Stimulated activated CD4-positive, alpha-beta T cell treated with anti-CD3 and anti-CD28 coated beads, TNF-alpha, amount 100 ng/mL, for 4 hours (primary cell): ENCODE measurements at places on chromosomes 11 and 22.
A peak's percentile ranks its signal among the peaks of the same experiment; 100 is the strongest.

GRCh38 chr22:47355388-47355725 is 592.9 kb downstream of the TBC1D22A start:
- no peak for DNase-seq

DNA sequence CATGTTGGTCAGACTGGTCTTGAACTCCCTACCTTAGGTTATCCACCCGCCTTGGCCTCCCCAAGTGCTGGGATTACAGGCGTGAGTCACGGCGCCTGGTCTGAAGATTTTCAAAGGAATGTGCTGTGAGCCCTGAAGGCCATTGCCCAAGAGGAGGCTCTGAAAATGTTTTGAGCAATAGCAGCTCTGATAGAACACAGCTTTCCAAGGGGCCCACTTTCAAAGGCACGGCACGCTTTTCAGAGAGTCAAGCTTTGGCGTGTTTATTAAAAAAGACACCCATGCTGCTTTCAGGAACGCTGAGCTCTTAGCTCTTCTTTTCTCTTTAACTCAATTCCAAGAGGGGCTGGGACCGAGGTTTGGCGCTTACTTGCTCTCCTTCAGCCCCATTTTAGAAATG is 73.8 kb upstream of the CDON start:
- no peak for DNase-seq

- DNase-seq, result no peak
Measured at GRCh38 chr22:26883393-26883792, 226.0 kb downstream of the MIAT start.

DNA sequence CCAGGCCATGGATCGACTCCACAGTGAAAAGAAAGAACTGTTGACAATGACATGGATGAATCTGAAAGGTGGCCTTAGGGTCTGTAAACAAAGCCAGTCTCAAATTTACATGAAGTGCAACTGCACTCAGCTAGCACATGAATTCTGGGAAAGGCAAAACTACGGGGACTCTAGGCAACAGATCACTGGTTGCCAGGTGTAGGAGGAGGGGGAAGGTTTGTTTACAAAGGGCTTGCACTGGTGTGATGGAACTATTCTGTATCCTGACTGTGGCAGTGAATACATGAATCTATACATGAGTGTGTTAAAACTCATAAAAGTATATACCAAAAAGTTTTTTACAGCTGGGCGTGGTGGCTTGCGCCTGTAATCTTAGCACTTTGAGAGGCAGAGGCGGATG is 27.3 kb downstream of the ALX4 start:
- DNase-seq, result no peak

- DNase-seq, result no peak
Measured at GRCh38 chr11:16935518-16936302, 78.5 kb downstream of the PLEKHA7 start.

GRCh38 chr22:45208993-45209838 is 31.5 kb downstream of the KIAA0930 start:
- DNase-seq, result peak; percentile 9

- peak; percentile 50 for DNase-seq
Measured at GRCh38 chr22:22721681-22722354, 77.4 kb downstream of the GGTLC2 start.

DNA sequence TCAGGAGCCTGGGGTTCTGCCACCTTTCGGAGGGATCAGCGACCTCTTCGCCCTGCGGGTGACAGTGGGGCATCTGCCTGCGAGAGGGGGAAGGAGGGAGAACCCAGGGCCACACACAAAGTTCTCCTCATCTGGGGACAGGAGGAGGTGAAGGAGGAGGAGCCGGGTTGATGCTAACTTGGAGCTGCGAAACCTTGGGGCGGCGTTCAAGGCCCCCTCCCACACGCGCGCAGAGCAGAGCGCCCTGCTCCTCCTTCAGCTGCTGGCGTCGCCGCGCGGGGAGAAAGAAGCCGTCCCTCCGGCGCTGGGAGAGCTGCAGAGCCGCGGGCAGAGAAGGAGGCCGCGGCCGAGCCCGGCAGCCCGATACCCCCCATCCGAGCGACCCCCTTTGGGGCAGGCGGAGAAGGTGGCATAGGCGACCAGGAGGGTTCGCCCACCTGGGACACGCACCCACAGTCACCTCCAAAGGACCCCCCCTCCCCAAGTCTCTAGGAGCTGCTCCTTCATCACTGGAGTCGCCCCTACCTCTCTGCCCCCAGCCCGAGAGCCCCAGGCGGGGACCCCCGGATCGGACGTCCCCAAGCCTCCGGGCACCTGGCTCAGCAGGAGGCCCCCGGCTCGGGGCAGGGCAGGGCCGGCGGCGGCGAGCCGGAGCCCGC is at the start of gene RASD2:
Gene RASD2, plus strand, starts transcription at position 237 of the 659 bp plus-strand sequence. CDS start 5,979 bp downstream, outside the sequence.
- DNase-seq, result no peak

DNA sequence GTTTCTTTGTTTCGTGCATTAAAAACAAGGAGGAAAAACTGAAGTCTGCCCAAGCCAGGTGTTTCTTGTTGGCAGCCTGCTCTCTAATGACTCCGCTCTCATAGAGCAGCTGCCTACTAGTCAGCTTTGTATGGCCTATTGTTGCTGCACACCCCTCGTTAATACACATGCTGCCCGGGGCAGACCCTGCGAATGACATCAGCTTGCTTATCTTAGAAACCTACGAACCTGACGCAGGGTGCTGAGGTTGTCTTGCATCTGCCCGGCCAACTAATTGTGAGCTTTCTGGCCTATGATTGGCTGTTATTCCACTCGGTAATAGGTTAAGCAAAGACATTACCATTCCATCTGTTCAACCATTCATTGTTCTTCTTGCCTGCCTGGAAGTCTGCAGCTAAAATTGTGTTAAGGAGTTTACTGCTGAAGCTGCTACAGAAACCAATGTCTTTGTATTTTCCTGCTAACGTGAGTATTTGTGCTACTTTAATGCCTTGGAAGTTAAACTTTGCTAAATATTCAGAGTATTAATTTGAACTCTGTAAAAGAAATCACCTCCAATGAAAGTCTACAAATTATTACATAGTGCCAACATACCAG is 37.5 kb downstream of the ZC3H12C start:
- no peak for DNase-seq

GRCh38 chr11:75949023-75949672 is 134.1 kb downstream of the UVRAG start:
- DNase-seq, result no peak

- DNase-seq, result no peak
Measured at GRCh38 chr11:62726915-62727164, 417 bp downstream of the HNRNPUL2 start.

DNA sequence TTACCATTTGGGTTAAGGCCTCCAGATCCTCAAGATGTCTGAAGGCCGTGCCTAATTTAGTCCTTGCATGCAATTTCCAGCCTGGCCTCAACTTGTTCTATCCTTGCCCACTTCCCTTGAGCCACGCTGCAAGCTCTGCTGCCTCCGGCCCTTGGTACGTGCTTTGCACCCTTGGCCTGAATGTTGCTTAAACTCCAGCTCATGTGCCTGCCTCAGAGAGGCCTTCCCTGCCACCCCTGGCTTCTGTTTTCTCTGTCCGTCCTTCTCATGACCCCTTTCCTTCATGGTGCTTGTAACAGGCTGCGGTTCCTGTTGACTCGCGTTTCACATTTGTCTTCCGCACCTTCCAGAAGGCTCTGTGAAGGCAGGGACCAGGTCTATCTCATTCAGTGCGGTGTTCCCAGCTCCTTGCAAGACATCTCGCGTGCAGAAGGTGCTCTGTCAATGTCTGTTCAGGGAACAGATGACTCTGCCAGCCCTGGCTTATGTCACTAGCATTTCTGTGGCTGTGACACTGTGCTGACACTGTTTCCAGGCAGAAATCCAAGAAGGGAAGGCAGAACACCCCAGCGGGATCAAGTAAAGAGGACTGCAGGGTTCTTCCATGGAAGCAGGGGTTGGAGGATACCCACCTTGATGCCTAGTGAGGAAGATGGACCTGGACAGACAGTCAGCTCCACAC is 61.8 kb downstream of the FBLN1 start:
- DNase-seq, result no peak
